GM19239 (cell line): ENCODE measurements at places on chromosomes 3 and 15.

DNA sequence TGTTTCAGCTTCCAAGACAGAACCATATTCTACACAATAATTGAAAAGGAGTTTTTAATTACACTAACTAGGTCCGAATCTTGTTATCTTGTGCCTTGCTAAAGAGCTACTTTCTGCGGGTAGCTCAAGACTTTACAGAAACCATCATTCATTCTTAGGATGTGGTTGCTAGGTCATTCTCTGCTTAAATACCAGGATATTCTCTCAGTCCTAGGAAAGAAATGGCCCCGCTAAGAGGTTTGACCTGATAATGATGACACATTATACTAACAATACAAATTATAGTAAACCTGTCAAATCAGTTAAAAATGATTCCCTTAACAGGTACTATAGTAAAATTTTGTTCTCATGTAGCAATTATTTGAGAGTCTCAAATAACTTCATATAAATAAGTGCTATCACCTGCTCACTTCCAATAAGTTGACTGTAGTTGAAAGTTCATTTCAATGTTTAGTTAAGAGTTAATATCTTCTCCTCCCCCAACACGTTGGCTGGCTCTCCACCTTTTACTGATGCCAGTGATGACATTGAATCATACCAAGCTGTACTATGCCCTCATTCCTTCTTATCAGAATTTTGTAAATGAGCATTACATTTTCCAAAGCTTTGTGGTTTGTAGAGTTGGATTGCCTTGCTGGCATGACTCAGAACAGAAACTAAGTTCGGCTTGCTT lies 3.6 kb upstream of the C3orf85 start:
- no peak for DNase-seq

GRCh38 chr15:64263567-64263966 lies 92.4 kb downstream of the CSNK1G1 start:
- DNase-seq: peak; percentile 15

- no peak for DNase-seq
Measured at GRCh38 chr3:177419904-177420601, 222.8 kb upstream of the TBL1XR1 start.

DNA sequence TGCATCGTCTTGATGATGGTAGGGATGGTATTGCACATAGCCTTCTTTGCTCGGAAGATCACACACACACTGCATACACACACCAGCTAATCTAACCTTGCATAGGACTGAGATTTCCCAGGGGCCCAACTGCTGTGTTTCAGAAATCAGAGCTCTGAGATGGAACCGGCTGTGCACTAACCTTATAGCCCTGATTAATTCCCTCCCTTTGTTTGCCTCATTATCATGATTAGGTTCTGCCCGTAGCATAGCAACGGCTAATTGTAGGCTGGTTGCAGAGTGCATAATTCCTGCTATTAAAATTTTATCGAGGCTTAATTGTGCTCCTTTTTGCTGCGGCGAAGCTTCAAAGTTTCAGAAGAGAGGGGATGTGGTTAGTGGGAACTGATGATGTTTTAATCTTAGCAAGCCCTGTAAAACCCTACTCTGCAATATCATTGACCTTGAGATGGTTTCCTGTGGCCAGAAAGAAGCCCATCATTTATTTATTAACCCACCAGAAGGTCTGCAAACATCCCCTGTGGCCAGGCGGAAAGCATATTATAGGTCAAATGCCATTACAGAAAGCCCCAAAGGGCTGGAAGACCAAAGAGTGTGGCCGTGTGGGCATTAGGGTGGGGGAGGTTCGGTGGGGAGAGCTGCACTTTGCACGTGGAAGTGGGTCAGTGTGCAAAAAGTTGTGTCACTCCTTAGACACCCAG lies 56.2 kb upstream of the GLCE start:
- DNase-seq: peak; percentile 7

DNA sequence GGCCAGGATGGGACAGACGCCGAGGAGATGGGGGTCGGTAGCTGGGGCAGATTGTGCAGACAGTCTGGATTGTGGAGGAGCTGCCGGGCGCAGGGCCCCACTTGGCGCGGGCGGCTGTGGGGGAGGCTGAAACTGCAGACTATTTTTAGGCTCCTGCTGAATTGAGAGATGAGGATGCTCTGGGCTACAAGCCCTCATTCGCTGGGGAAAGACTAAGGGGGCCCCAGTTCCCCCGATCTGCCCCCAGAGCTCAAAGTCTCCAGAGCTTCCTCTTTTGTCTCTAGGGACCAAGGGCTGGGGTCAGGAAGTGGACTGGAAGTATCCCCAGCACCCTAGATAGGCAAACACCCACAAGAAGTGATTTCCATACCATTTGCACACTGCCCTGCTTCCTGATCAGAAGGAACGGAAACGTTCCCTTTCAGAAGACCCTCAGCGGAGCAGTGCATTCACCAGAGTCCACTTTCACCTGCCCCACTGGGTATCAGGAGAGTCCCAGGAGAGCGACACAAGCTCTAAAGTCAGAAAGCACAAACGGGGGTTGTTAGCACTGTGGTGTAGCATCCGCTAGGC lies 29.7 kb downstream of the SEMA7A start:
- DNase-seq: peak; percentile 82

DNA sequence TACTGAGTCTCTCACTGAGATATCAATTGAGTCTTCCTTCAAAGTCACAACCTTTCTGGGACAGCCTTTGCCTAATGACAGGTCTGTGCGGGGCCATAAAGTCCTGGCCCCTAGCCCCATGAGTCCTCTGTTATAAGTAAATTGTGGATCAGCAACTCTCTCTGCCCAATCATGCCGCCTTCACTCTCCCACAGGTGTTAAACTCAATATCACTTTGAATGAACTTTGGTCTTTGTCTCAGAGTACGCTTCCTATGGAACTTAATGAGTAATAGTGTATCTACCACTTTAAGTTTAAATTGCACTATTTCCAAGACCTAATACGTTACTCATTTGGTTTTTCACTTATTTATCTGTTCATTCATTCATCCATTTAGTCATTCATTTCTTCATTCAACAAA lies 826.4 kb downstream of the TUSC7 start:
- DNase-seq: no peak

DNA sequence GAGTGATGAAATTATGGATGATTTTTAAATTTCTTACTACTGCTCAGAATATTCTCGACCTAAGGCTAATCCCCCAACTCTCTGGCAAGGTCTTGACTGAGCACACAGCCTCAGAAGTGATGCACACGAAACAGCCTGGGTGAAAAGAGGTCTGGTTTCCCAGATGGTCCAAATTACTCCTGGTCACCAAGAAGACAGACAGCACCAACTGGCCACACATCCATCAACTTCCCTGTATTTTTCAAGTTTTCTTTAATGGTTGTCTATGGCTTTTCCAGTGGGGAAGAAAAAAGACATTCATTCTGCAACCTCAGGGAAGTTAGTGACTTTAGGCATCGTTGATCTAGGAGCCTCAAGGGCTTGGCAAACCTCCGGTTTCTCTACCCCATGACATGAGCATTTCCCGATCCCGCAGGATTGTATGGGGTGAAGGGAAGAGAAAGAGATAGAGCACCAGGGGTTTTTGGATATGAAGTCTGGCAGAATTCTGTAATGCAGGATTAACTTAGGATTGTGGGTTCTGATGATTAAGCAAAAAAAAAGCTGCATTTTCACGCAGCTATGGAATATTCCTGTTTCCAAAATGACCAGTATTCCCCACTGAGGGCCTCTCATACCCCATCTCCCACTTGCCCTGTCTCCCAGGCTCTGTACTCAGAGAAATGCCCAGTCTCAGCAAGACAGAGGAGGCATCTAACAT lies 62.2 kb downstream of the UMPS start:
- DNase-seq: no peak

- peak; percentile 75 for DNase-seq
Measured at GRCh38 chr15:75349851-75350588, 3.2 kb downstream of the NEIL1 start.

- no peak for DNase-seq
Measured at GRCh38 chr3:47678446-47679338, 100.0 kb upstream of the CSPG5 start.

GRCh38 chr15:60777558-60777957 lies 298.6 kb upstream of the ICE2 start:
- no peak for DNase-seq

GRCh38 chr3:78497767-78498166 lies 1270.0 kb downstream of the ROBO1 start:
- no peak for DNase-seq

DNA sequence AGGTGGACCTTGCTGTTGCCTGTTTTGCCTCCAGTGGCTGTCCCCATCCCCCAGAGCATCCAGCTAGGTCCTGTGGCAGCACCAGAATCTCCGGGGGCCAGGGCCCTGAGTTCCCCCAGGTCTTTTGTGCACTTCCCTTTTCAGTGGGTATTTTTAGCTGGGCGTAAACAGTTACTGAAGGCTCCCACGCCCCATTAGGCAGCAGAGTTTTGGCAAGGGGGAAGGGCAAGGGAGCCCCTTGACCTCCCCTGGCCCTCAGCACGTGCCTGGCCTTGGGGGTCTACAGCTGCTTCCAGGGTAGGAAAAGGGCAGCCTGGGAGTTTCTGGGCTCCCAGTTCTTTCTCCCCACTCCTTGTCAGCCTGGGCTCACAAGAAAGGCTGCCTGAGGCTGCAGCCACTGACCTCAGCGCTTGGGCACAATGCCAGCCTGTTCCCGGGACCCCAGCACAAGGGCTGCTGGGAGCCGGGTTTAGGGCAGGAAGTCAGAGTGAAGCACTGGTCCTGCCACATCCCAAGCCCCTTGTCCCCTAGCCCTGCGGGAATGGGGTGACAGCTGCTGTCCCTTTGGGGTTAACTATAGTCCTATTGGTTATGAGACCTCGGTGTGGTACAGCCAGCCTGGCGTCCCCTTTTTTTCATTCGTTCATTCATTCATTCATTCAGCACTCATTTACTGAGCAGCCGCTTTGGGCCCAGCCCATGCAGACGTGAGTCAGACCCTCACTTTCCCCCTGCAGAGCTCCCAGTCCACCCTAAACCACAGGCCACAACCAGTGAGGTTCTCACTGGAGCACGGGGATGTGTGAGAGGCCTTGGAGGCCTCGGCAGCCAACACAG lies 8.4 kb downstream of the CSK start:
- no peak for DNase-seq

DNA sequence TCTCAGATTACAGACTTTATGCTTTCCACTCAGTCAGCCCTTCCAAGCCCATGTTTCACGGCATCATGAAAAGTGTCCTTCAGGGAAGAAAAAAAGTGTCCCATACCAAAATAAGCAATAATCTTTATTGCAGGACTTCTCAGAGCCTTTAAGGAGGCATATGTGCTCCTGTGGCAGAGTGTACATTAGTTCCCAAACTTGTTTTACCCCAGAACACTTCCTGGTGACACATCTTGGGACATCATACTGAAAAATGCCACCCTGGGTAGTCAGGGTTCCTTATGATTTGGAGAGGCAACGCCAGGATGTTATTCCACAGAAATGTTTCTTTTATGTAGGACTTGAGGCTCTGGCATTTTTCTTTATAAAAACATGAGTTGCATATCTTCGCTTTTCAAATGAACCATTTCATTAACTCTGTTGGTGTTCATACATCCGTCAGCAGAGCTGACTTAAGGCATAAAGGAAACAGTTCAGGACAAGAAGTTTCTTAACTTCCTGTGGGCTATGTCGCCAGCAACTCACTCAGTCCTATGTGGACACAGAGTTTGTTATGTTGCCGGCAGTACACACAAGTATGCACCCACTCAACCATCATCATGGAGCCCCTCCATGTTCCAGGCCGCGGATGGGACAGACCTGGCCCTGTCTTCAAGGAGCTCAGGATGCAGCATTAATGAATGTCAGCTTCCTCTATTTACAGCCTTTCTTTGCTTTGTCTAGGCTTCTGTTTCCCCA lies 63.8 kb downstream of the CASR start:
- no peak for DNase-seq

DNA sequence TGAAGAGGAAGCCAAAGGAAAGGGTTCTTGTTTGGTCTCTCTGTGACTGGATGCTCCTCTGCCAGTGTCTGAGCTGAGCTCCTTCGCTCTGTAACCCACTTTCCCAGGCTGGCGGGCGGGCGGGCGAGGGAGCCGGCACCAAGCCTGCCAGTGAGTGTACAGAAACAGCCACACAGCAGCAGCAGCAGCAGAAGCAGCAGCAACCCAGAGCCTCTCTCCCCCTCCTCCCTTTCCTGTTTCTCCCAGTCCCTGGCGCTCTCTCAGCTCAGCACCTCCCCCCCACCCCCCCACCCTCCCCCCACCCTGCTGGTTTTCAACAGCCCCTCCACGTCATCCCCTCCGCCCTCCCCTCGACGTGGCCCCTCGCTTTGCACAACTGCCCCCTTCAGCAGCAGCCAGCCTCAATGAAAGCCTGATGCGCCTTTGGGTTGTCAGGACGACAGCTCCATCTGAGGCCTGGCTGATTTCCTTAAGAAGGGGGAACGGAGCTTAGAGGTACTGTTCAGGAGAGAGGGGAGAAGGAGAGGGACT lies at the start of gene LSAMP:
Gene LSAMP (minus strand): TSS at position 177 of the 531 bp plus-strand sequence.
- no peak for DNase-seq

- DNase-seq: no peak
Measured at GRCh38 chr15:67781907-67782690, 43.2 kb upstream of the SKOR1 start.

DNA sequence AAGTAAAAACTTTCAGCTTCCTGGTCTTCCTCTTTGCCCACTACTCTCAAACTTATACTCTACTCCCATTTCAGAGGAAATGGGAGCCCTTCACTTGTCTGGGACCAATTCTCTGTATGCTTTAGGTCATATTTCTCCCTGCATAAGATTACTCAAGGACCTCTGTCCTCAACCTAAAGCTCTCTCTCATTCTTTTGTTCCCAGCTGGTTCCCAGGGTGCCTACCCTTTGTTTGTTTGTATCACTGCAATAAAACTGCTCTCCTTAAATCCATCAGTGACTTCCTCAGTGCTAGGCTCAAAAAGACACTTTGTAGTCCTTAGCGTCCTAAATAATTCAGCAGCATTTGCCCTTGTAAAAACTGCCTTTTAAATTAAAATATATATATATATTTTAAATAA lies 2.9 kb downstream of the NGRN start:
- no peak for DNase-seq

GRCh38 chr3:116601206-116601605 lies 108.4 kb upstream of the TUSC7 start:
- no peak for DNase-seq

- no peak for DNase-seq
Measured at GRCh38 chr3:159151130-159151529, 349.3 kb downstream of the MFSD1 start.

DNA sequence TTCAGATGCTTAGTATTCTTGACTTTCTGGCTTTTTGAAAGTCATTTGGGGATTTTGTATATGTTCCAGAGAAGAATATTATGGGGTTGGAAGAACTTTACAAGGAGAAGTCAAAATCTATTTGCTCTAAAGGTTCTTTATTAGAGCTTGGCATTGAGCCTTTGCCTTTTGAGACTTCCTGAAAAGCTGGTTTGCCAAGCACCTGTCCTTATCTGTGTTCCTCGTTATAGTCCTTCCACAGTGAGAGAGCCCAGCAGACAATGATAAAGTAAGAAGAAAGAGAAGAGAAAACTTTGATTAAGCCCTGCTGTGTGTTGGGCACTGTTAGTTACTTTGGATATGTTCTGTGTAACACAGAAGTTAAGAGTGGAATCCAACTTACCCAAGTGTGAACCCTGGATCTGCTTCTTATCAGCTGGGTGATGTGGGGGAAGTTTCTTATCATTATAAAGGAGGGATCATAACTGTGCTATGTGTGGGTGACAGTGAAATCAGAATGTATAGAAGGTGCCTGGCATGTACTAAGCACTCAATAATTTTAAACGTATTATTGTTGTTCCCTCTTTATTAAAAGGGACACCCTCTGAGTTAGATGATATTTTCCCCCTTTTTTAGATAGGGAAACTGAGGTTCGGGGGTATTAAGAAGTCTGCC lies 44.3 kb upstream of the POLR2M start:
- DNase-seq: no peak

- DNase-seq: no peak
Measured at GRCh38 chr3:147615035-147615434, 205.9 kb downstream of the ZIC1 start.

GRCh38 chr3:42960786-42961185 lies 18.3 kb upstream of the GASK1A start:
- DNase-seq: no peak
